Astrocyte (in vitro differentiated cells and primary cell): ENCODE measurements at places on chromosomes 1 and 21. TPM values are rescaled to one million over a fixed set of nuclear protein-coding genes. Genes with fewer than 3 reads are reported as not detected.

MYOG gene
- total RNA-seq: not detected in 2 replicates

NUF2 gene
- total RNA-seq: 2.2 and 2.4 TPM in 2 replicates

GRCh38 chr1:208782186-208782585 is 538.0 kb upstream of the PLXNA2 start:
- no peak for DNase-seq
- H3K4me3 ChIP-seq: no peak overlapping the region
- H3K27me3 ChIP-seq: no peaks in the 10 kb centered on the region
- no peaks in the 10 kb centered on the region for H3K36me3 ChIP-seq
- no peak overlapping the region for H3K27ac ChIP-seq

DNA sequence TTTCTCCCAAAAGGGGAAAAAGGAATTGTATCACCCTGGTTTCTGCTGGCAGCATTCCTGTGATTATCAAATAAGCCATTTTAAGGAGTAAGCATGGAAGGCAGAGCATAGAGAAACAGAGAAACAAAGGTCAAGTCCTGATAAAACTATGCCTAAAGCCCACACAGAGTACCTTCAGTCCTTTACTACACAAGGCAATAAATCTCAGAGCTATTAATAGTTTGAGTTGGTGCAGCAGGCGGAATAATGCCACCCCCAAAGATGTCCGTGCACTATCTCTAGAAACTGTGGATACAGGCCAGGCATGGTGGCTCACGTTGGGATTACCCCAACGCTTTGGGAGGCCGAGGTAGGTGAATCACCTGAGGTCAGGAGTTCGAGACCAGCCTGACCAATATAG is 58.1 kb upstream of the ZBTB40 start:
- H3K4me3 ChIP-seq: no peak overlapping the region
- no peaks in the 10 kb centered on the region for H3K36me3 ChIP-seq
- DNase-seq: no peak
- no peaks in the 10 kb centered on the region for H3K4me1 ChIP-seq

DNA sequence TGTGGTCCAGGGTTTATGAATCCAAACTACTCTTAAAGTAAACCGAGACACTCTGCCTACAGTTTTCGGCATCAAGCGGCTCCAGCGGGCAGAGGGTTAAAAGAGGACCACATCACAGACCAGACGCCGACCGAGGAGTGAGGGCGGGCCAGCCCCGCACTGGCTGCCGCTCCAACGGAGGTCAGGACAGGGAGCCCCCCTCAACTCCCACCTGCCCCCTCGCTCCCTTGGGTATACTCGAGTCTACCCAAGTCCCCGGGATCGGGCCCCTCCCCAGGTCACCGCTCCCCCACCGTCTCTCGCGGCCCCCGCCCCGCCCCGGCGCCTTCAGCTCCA is 312 bp downstream of the ARNT start:
- peak; percentile 32 for DNase-seq
- H3K36me3 ChIP-seq: peaks cover 4% of the 10 kb centered on the region
- peak overlapping the region; percentile 76 for H3K27ac ChIP-seq
- H3K4me3 ChIP-seq: peak overlapping the region; percentile 90
- H3K4me1 ChIP-seq: peaks cover 11% of the 10 kb centered on the region

DNA sequence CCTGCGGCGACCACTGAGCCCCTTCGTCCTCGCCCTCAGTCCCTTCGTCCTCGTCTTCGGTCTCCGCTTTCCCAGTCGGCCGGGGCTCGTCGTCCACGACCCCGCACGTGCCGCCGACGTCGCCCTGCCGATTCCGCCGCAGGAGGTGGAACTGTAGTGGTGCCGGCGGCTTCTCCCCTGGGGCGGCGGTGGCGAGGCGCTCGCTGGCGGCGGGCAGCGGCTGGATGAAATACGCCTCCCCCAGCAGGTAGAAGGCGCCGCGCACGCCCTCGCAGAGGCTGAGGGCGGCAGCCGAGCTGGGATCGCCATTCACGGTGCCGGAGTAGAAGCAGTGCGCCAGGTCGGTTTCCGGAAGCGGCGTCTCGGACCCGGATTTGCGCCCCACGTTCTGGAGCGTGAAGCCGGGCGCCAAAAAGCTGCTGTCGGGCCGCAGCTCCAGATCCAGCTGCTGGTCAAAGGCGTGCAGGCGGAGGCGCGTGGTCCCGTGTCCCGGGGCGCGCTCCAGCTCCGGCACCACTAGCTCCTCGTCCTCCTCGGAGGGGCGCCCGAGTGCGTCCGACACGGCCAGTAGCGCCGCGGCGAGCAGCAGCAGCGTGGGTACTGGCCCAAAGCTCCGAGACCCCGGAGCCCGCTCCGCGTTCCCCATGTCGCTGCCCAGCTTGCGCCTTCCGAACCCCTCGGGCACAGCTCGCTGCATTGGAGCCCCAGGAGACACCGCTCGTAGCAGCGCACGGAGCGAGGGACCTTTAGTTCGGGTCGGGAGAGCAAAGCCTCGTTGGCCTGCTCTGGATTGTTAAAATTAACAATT is 747 bp downstream of the ADAMTS1 start:
- H3K36me3 ChIP-seq: peaks cover 14% of the 10 kb centered on the region
- DNase-seq: peak; percentile 37
- peak overlapping the region; percentile 86 for H3K4me3 ChIP-seq
- H3K4me1 ChIP-seq: peaks cover 24% of the 10 kb centered on the region

DNA sequence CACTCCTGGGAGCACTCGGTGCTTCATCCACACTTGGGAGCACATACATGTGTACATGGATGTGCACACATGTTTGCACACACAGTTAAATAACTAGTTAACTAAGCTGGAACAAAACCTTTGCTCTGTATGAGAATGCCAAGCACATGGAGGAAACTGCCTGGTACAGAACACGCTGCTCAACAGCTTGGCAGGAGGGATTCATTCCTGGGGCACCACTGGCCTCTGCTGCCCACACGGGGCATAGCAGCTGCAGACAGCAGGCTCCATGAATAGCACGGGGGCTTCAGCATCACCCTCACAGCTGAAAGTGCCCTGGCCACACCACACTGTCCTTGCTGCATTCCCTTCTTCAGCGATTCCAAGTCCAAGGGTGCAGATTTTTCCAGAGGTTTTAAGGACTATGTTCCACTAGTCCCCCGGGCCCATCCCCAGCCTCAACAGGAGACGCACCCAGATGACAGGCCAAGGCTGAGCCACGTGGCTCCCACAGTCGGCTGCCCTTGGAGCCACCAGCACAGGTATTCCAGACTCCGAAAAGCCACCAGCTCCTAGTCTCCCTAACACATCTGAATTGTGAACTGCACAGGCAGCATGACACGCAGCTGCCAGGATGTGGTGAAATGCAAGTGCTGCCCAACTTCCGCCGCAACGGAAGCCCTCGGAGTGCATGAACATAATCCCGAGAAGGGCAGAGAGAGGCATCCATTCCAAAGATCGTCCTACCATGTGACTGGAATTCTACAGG is 16.9 kb downstream of the NPHP4 start:
- DNase-seq: peak; percentile 28
- H3K27ac ChIP-seq: no peak overlapping the region
- no peaks in the 10 kb centered on the region for H3K27me3 ChIP-seq
- no peaks in the 10 kb centered on the region for H3K36me3 ChIP-seq
- H3K4me3 ChIP-seq: no peak overlapping the region

C1orf167 gene
- not detected in 2 replicates for total RNA-seq

DNA sequence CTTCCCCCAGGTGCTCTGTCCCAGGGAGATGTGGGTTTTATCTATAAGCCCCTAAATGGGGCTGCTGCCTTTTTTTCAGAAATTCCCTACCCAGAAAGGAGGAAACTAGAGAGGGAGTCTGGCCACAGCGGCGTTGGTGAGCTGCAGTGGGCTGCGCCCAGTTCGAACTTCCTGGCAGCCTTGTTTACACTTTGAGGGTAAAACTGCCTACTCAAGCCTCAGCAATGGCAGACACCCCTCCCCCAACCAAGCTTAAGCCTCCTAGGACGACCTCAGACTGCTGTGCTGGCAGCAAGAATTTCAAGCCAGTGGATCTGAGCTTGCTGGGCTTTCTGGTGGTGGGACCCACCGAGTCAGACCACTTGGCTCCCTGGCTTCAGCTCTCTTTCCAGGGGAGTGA is 46.2 kb upstream of the PAPPA2 start:
- H3K27ac ChIP-seq: no peak overlapping the region
- no peaks in the 10 kb centered on the region for H3K36me3 ChIP-seq
- H3K27me3 ChIP-seq: no peaks in the 10 kb centered on the region

GRCh38 chr1:147223740-147224615 is 1.2 kb downstream of the FMO5 start:
- no peaks in the 10 kb centered on the region for H3K36me3 ChIP-seq
- H3K4me1 ChIP-seq: no peaks in the 10 kb centered on the region
- no peak overlapping the region for H3K4me3 ChIP-seq
- no peaks in the 10 kb centered on the region for H3K27me3 ChIP-seq
- H3K27ac ChIP-seq: no peak overlapping the region

TNNT2 gene
- total RNA-seq: 2.2 and 6.1 TPM in 2 replicates

- H3K4me3 ChIP-seq: no peak overlapping the region
- H3K27me3 ChIP-seq: peaks cover 33% of the 10 kb centered on the region
- H3K4me1 ChIP-seq: no peaks in the 10 kb centered on the region
- H3K36me3 ChIP-seq: no peaks in the 10 kb centered on the region
Measured at GRCh38 chr21:34630536-34631143, 15.7 kb upstream of the RCAN1 start.

GRCh38 chr1:44827197-44828002 is 15.7 kb downstream of the PTCH2 start:
- H3K4me1 ChIP-seq: no peaks in the 10 kb centered on the region
- H3K27me3 ChIP-seq: no peaks in the 10 kb centered on the region
- no peaks in the 10 kb centered on the region for H3K36me3 ChIP-seq
- H3K27ac ChIP-seq: no peak overlapping the region
- no peak overlapping the region for H3K4me3 ChIP-seq

DNA sequence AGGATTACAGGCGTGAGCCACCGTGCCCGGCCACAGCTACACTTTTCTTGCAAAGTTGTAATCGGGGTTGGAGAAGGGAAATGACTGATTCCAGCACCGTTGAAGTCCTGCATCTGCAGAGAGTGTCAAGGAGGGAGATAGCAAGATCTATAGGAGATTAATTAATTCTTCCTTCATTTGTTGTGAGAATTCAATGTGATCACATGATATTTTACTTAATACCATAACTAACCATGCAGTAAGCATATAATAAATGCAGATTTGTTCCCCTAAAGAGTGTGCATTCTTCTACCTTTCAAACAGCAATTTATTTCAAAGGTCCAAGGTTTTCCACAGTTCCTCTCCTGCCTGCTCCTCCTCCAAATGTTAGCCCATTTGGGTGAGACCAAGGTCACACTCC is 204.5 kb downstream of the GREM2 start:
- H3K27me3 ChIP-seq: no peaks in the 10 kb centered on the region
- H3K4me1 ChIP-seq: no peaks in the 10 kb centered on the region
- no peak for DNase-seq
- H3K27ac ChIP-seq: no peak overlapping the region

DNA sequence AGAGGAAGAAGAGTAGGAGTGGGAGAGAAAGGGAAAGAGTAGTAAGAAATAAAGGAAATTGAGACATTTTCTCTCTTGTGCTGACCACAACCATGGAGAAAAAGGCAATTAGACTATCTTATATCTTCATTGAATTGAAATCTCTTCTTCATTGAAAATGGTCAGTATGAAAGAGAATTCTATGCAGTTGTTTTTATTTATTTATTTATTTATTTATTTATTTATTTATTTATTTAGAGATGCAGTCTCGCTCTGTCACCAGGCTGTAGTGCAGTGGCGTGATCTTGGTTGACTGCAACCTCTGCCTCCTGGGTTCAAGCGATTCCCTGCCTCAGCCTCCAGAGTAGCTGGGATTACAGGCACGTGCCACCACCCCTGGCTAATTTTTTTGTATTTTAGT is 447.1 kb downstream of the PTPRC start:
- no peak overlapping the region for H3K27ac ChIP-seq
- H3K4me3 ChIP-seq: no peak overlapping the region
- H3K36me3 ChIP-seq: no peaks in the 10 kb centered on the region
- no peaks in the 10 kb centered on the region for H3K27me3 ChIP-seq

DNA sequence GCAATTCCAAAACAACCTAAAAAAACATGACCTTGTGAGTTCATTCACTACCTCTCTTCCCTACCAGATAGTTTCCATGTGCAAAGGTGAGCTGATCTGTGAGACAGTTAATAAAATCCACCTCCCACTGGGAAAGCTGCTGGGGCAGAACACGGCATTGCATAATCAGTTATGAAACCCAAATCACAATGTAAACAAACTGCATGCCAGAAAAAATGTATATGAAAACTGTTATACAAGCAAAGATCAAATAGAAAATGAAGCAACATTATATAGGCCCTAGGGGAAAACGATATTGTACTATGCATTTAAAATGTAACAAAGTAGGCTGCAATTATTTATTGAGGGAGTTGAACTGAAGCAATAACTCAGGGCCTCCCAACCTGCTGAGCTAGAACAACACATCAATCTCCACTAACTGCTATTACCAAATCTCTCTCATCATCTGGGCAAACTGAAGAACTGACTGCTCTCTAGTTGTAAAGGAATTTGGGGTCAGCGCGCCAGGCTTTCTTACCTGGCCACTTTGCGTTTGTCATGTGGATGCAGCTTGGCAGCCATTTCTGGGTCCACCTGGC is 31.0 kb downstream of the TRIT1 start:
- no peaks in the 10 kb centered on the region for H3K27me3 ChIP-seq
- peaks cover 22% of the 10 kb centered on the region for H3K36me3 ChIP-seq
- no peak for DNase-seq
- H3K4me1 ChIP-seq: no peaks in the 10 kb centered on the region

MROH7 gene
- total RNA-seq: 0.12 TPM in 1 of 2 replicates, not detected in the other

GRCh38 chr1:145690587-145691558 is 16.3 kb downstream of the PDZK1 start:
- no peaks in the 10 kb centered on the region for H3K36me3 ChIP-seq
- H3K27ac ChIP-seq: peak overlapping the region; percentile 7
- peak; percentile 76 for DNase-seq
- H3K4me1 ChIP-seq: peaks cover 23% of the 10 kb centered on the region
- no peaks in the 10 kb centered on the region for H3K27me3 ChIP-seq

DNA sequence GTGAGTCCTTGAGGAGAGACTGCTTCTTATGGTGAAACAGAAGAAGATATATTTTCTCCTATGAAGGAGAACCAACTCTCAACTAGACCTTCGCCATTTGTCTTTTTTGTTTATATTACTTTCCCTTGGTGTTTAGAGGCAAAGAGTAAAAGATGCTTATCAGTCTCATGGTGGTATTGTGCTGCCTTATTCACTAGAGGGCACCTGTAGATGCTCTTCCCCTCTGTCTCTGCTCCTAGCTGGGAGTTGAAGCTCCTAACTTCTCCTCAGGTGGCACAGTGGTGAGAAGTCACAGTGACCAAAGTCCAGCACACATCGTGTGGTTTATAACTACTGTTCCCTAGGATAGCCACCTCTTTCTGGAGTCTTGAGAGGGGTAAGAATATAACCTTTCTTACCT is 1359.6 kb downstream of the PLA2G4A start:
- H3K36me3 ChIP-seq: no peaks in the 10 kb centered on the region
- no peak overlapping the region for H3K27ac ChIP-seq
- no peaks in the 10 kb centered on the region for H3K27me3 ChIP-seq
- no peak overlapping the region for H3K4me3 ChIP-seq
- no peaks in the 10 kb centered on the region for H3K4me1 ChIP-seq
- DNase-seq: no peak

- H3K4me1 ChIP-seq: peaks cover 11% of the 10 kb centered on the region
- no peak for DNase-seq
- no peaks in the 10 kb centered on the region for H3K27me3 ChIP-seq
- no peaks in the 10 kb centered on the region for H3K36me3 ChIP-seq
Measured at GRCh38 chr21:45550522-45551210, 8.4 kb upstream of the SLC19A1 start.

- H3K36me3 ChIP-seq: no peaks in the 10 kb centered on the region
- H3K27me3 ChIP-seq: no peaks in the 10 kb centered on the region
- no peak for DNase-seq
- H3K27ac ChIP-seq: no peak overlapping the region
- H3K4me3 ChIP-seq: no peak overlapping the region
Measured at GRCh38 chr1:225813214-225813964, 3.5 kb downstream of the EPHX1 start.

GRCh38 chr1:226656601-226657277 is 82.3 kb downstream of the ITPKB start:
- peak; percentile 90 for DNase-seq
- no peak overlapping the region for H3K4me3 ChIP-seq
- H3K4me1 ChIP-seq: peaks cover 49% of the 10 kb centered on the region
- no peaks in the 10 kb centered on the region for H3K27me3 ChIP-seq
